Small intestine (tissue), 16 donors: ENCODE measurements at places on chromosomes 1 and 21. TPM values are rescaled to one million over a fixed set of nuclear protein-coding genes. Genes with fewer than 3 reads are reported as not detected.

The C1orf185 gene
- not detected for polyA plus RNA-seq

The S100A3 gene
- 0.06 TPM for polyA plus RNA-seq

The CLEC20A gene
- 0.10 TPM for polyA plus RNA-seq

The HAO2 gene
- 0.04 TPM for polyA plus RNA-seq

The MARK1 gene
- polyA plus RNA-seq: 2.1 TPM

The PKP1 gene
- 0.27 TPM for polyA plus RNA-seq

The SEC16B gene
- polyA plus RNA-seq: 68.0 TPM

The GJA4 gene
- polyA plus RNA-seq: not detected

The PIK3C2B gene
- 23.7 TPM for polyA plus RNA-seq

The PCSK9 gene
- polyA plus RNA-seq: 0.54 TPM
